Keratinocyte (primary cell): ENCODE measurements at places on chromosomes 13 and 19. TPM values are rescaled to one million over a fixed set of nuclear protein-coding genes. Genes with fewer than 3 reads are reported as not detected.

Gene TBC1D4
- 14.2 to 18.7 TPM (median 16.6 TPM) in 3 replicates for polyA plus RNA-seq

Gene SLC10A2
- 0.06 to 0.52 TPM (median 0.39 TPM) in 3 replicates for polyA plus RNA-seq

Gene ZNF221
- 1.5 TPM in 3 replicates for polyA plus RNA-seq

Gene SLC1A6
- 0.59 to 1.9 TPM (median 0.96 TPM) in 3 replicates for polyA plus RNA-seq

Gene CPAMD8
- polyA plus RNA-seq: 0.35 to 1.3 TPM (median 0.38 TPM) in 3 replicates

Gene SH3GL1
- polyA plus RNA-seq: 47.4 to 61.0 TPM (median 52.7 TPM) in 3 replicates

Gene ZNF530
- 3.6 to 4.2 TPM (median 3.9 TPM) in 3 replicates for polyA plus RNA-seq

Gene PEAK3
- polyA plus RNA-seq: not detected in 3 replicates

Gene ZNF486
- polyA plus RNA-seq: 3.6 to 5.4 TPM (median 4.4 TPM) in 3 replicates

Gene UGGT2
- 6.9 to 12.5 TPM (median 9.6 TPM) in 3 replicates for polyA plus RNA-seq

Gene NDUFA13
- 294 to 475 TPM (median 343 TPM) in 3 replicates for polyA plus RNA-seq

Gene TTC9B
- polyA plus RNA-seq: not detected in 3 replicates

Gene C19orf73
- polyA plus RNA-seq: 0.54 to 0.98 TPM (median 0.71 TPM) in 3 replicates

Gene LIM2
- polyA plus RNA-seq: not detected in 3 replicates

Gene LILRB1
- not detected in 3 replicates for polyA plus RNA-seq

Gene ZNF177
- polyA plus RNA-seq: 0.53 to 2.2 TPM (median 2.0 TPM) in 3 replicates

Gene GJB6
- polyA plus RNA-seq: 6.1 to 13.6 TPM (median 11.2 TPM) in 3 replicates

Gene MYO16
- polyA plus RNA-seq: 0.02 to 0.17 TPM (median 0.08 TPM) in 3 replicates

Gene GAPDHS
- 0.08 TPM in 1 of 3 replicates, not detected in the others for polyA plus RNA-seq

Gene WDR88
- polyA plus RNA-seq: not detected in 3 replicates
